ENCODE measurements at places on chromosomes 2 and 18.

DNA sequence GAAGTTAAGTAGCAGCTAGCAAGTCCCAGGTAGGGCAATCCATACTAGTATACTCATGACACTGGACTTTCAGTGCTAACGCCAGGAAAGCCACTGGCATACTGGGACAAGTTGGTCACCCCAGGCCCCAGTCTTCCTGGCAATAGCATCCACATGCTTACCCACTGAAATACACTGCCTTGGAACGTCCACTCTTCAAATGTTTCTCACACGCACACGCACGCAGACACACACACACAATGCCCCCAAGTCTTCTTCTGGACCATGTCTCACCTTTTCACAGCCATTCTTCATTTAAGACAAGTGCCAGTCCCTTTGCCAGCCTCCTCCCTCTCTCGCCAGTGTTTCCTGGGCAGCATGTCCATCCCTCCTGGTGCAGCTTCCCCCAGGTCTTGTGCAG lies 8.7 kb upstream of the TEX261 start:
- no peak for DNase-seq

GRCh38 chr2:223856021-223856420 lies 18.6 kb upstream of the AP1S3 start:
- DNase-seq: no peak

DNA sequence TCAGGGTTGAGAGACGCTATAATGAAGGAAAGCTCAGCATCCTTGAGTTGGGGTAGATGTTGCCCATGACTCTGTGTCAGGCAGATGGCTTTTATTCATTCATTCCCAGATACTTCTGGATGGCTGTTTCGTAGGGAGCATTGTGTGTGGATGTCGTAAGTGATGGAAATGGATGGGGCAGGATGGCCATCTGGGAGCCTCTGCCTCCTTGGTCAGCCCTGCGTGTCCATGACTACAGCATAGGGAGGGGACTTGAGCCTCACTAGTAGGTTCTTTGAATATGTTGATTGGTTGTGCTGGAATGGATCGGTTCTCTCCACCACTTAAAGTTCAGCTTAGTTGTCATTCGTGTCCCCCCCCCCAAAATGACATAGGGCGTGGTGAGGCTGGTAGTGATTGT lies 44.9 kb downstream of the TGOLN2 start:
- DNase-seq: no peak

DNA sequence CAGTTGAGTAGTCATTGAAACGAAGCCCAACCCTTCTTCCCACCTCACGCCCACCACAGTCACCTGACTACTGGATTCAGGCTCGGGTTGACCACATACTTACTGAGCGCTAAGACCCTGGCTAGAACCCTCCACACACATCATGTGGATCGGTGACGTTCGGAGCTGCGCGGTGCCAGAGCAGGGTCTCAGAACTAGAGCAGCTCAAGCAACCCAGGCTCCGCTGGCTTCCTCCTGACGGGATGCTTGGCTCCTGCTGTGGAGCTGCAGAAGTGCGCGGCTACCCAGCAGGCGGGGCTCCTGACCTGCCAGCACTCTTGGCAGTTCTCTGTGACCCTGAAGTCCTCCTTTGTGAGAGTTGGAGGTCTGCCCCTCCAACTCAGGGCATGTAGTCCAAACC lies 90.6 kb upstream of the MBOAT2 start:
- no peak for DNase-seq

- DNase-seq: no peak
Observed at GRCh38 chr18:24094561-24094960, 44.3 kb upstream of the CABYR start.
